ENCODE measurements at places on chromosomes 6 and 20. TPM values are rescaled to one million over a fixed set of nuclear protein-coding genes. Genes with fewer than 3 reads are reported as not detected.
A peak's percentile ranks its signal among the peaks of the same experiment; 100 is the strongest.

DNA sequence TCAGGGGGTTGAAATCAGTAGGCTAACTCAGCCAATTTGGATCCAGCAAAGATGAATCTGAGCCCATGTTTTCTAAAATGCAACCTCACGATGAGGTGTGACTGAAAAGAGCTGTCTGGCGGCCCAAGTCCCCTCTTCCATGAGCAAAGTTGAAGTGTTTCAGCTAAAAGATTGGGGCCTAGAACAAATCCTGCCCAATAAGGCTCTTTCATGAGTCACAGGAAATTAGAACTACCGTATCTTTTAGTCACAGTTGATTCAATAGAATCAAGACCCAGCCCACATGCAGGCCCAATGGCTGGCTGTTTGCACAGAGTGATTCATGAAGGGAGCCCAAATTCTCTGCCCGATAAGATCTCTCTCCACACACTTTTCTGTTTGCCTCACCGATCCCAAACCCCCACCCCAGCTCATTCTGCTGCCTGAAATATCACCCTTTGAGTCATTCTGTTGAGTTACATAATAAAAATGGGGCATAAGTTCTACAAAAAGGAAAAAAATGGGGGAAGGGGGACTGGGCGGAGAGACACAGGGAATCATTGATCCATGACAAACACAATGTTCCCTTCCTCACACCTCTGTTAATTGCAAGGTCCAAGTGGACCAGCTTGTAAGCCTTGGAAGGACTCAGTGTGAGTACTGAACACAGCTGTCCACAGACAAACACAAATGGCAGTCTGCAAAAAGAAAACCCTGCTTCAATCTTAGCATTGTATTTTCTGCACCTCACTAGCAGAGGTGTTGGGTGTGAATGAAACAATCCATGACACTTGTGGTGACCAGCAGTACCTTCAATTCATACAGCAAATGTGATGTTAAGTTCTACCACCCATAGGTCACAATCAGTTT, 13.8 kb downstream of the FOXQ1 start:
- H3K4me1 ChIP-seq: peaks cover 51% of the 10 kb centered on the region
- no peaks in the 10 kb centered on the region for H3K27me3 ChIP-seq
- H3K27ac ChIP-seq: peak overlapping the region; percentile 41

Gene GJA10
- not detected for total RNA-seq

Gene SLC13A3
- total RNA-seq: 2.0 TPM

DNA sequence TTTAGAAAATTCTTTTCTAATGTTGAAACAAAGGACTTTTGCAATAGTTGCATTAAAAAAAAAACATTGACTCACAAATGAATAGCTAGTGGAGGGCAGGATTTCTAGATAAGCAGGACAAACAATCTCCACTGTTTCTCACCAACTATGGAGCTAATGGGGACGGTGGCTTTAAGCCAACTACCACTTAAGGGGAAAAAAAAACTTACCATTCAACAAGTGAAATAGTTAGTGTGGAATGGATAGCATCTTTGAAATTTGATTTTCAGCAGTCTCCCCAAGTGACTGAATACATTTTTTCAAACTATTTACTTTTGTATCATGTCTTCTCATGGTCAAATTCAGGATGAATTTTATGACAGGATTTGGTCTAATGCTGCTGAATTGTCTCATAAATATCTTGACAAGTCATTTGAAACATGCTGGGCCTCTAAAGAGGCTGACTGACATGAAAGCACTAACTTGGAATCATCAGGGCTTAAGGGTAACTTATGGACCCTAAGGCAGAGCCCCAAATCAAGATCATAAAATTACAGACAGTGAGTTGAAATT, 100.5 kb downstream of the EYA4 start:
- DNase-seq: no peak
- peaks cover 4% of the 10 kb centered on the region for H3K4me1 ChIP-seq
- H3K27ac ChIP-seq: no peak overlapping the region
- H3K4me3 ChIP-seq: no peak overlapping the region
- no peaks in the 10 kb centered on the region for H3K36me3 ChIP-seq

DNA sequence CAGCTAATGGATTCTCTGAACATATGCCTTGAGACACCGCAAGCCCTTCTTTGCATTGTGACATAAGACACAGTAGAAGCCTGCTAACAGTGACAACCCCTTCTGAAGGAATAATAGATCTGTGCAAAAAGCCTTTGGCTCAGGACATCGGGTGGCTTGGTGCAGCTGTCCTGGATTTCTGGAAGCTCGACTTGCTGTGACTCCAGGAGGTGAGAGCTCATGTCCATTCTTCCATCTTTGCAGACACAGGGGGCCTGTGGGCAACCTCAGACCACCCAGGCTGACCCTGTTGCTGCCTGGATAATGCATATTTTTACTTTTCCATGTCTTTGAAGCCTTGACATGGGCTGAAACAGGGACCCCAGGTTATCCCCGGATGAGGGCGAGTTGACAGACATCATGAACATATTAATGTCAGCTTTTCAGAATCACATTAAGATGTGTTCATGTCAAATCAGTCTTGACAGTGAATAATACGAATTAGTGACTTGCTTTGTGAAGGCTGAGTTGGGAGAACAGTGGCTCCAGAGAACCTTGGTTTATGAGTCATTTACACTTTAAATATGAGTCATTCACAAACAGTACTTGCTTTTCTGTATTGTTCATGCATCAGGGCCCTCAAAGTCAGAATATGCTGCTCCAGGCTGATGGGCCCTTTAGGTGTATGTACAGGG, 66.8 kb upstream of the IYD start:
- no peak overlapping the region for H3K27ac ChIP-seq
- DNase-seq: no peak
- no peak overlapping the region for H3K4me3 ChIP-seq
- no peaks in the 10 kb centered on the region for H3K4me1 ChIP-seq
